Pancreas (tissue), 10 donors: ENCODE measurements at places on chromosomes 12 and 14. TPM values are rescaled to one million over a fixed set of nuclear protein-coding genes. Genes with fewer than 3 reads are reported as not detected.

The RTN1 gene
- polyA plus RNA-seq, result 42.0 TPM

The KHNYN gene
- 26.9 TPM for polyA plus RNA-seq

The EML5 gene
- 1.4 TPM for polyA plus RNA-seq

The EXOC3L4 gene
- 8.9 TPM for polyA plus RNA-seq

The HNF1A gene
- 17.2 TPM for polyA plus RNA-seq

The PIK3C2G gene
- 1.5 TPM for polyA plus RNA-seq

The GPRC5D gene
- polyA plus RNA-seq, result 0.33 TPM
